ENCODE measurements at places on chromosomes 12 and 14. TPM values are rescaled to one million over a fixed set of nuclear protein-coding genes. Genes with fewer than 3 reads are reported as not detected.

DNA sequence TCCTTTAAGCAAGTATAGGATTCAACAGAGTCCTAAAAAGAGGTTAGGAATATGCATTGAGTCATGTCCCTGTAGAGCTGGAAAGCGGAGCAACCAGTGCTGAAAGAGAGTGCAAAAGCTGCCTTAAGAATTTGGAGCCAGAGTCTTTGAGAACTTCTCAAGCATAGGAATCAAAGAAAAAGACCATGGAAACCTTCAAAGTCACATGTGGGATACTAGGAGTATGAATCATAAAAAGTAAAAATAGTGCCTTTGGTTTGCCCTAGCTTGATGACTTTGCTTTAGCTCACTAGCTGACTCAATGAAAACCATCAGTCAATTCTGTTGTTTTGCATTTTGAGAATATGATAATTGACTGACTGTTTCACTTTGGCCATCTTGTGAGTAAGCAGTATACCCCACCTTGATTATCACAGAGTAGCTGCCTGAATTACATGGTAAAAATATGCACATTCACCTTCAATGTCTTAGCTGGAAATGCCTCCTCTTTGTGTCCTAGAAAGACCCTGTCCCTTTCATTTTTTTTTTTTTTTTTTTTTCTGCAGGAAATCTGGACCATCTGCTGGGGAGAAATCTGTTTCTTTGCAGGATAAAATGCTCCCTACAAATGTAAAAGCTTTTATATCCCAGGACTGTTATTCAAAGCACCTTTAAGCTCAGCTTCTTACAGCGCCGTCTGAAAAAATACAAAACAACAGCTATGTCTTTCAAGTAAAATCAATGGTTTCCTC, 248.6 kb upstream of the KRR1 start:
- DNase-seq = no peak

The TSPAN19 gene
- 1.3 TPM for polyA plus RNA-seq

DNA sequence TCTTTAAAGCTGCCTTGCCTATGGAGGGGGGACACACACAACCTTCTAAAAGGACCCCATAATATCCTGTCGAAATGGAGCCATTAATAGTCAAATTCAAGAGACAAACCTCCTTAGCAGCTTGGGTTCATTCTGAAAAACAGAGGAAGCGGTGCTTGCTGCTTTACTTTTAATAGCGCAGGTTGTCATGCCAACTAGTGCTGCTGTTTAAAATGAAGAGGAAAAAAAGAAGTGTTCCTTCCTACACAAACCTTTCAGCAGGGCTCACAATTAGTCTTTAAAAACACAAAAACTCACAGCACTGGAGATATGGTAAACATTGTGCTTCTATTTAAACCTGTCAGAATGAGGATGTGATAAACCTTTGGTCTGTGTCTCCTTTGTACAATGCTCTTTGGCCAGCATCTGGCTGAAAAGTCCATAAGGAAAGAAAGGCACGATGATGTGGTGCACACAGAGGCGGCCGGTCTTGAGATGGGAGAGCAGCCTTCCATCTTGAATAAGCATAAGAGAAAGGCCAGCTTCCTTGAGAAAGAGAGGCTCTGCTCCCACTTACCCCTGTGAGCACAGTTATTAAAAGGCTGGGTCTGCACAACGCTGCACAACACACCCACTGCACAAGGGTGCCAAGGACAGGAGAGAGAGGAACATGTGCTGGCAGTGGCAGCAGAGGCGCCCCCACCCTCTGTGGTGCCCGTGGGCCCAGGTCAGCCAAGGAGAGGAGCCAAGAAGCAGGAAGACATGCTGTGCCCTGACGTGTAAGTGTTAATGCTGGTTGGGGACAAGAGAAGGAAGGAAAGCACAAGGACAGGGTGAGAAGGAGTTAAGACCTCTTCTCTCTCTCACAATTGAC, 144.6 kb downstream of the TTC7B start:
- DNase-seq = no peak

DNA sequence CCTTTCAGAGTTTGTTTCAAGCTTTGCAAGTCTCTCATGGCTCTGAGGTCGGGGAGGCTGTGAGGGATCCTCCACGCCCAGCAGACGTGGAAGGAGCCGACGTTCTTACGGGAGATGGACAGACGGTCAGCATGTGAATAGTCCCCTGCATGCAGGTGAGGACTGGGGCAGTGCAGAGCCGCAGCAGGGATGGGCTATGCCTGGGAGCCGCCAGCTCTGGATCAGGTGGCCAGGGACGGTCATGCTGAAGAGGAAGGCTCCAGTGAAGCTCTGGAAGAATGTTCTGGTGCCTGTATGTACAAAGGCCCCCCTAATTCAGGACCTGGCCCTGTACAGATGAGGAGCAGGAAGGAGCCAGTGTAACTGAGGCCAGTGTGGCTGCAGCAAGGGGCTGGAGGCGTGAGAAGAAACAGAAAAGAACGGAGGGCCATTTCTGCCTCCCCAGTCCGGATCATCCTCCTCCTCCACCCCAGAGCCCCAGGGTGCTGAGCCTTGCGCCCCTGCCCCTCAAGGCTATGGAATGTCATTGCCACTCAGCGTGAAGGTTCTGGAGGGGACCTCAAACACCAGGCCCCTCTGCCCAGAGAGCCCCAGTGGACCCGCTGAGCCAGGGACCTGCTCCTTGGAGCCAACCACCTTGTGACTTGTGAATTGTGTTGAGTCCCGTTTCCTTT, 96.8 kb upstream of the DIO3 start:
- DNase-seq = no peak

The C12orf54 gene
- not detected for polyA plus RNA-seq

The DNAH10 gene
- polyA plus RNA-seq = 0.24 TPM

DNA sequence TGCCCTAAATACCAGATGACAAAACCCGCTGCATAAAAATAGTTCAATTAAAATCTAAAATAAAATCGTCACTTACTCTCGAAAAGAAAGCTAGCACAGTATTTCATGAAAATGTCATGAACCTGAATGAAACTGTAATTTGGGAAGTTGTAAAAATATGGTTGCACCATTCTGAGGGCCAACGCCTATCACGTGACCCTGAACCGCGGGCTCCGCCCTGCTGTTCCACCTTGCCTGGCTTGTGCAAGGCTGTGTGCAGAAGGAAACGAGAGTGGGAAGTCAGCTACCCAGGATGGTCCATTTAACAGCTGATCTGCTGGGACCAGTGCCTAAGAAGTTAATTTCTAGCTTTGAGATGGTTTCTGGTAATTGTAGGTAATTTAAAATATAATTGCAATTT, 91.7 kb upstream of the BMP4 start:
- DNase-seq = no peak

DNA sequence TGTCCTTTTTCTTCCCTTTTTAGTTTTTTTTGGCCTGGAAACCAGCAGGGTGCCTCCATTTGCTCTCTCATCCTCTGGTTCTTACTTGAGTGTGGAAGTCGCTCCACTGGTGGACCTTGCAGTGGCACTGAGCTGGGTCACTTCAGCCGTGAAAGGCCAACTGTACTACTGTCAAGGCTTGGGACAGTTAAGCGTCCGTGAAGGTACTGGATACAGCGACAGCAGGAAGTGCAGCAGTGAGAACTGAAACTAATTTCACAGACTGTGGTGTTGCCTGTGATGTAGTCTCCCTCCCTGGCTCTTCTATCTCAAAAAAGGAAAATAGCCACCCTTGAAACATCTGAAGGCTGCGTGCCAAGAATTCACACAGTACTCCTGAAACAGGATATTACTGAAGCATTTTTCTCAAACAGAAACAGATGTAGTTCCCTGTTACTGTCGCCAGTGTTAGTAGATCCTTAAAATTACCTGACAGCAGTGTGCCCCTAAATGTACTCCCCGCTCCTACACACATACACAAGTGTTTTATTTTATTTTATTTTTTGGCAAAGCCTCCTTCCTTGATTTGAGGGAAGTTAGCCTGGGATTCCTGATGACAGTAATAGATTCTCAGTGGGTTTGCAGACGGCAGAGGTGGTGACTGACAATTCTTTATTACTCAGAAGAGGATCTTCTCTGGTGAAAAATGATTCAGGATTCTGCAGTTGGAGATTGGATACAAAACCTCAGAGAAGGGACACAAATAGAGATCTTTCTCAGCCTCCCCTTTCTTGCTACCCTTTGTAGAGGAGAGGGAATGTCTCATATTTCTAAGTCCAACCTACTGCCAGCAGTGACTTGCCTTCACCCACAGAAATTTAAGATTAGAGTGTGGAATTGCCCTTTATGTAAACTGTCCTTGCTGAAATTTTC, 4.4 kb downstream of the SUSD6 start:
- DNase-seq = peak; percentile 78

The GLI1 gene
- polyA plus RNA-seq = 1.4 TPM

DNA sequence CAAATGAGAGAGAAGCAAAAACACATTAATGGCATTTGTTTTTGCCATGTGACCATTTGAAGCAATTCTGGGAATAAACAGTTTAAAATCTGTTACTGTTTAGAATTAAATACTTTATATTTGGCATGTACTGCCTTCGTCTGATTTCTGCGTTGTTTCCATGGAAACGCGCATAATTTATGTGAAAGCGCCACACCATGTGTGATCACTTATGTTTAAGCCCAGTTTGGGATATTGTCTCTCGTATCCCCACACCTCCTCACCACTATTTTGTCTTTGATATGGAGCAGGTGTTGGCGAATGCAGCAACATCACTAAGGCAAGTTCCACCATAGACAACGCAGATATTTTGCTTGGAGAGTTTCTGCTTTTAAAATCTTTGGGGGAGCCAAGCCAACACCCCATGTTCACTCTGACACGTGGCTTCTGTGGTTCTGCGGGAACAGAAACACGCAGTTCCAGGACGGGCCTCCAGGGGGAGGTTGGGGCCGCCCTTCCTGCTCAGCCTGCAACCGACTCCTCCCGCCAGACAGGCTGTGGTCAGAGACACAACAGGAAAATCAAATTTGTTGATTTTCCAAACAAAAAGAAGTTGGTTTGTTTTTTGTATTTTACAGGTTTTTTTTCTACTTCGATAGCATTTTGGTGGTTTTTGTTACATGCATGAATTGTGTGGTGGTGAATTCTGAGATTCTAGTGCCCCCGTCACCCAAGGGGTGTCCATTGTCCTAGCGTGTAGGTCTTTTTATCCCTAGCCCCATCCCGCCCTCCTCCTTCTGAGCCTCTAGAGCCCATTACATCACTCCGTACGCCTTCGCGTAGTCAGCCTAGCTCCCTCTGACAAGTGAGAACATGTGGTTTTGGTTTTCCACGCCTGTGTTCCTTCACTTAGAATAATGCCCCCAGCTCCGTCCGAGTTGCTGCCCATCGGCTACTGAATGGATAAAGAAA, 101.9 kb upstream of the SFSWAP start:
- peak; percentile 65 for DNase-seq

DNA sequence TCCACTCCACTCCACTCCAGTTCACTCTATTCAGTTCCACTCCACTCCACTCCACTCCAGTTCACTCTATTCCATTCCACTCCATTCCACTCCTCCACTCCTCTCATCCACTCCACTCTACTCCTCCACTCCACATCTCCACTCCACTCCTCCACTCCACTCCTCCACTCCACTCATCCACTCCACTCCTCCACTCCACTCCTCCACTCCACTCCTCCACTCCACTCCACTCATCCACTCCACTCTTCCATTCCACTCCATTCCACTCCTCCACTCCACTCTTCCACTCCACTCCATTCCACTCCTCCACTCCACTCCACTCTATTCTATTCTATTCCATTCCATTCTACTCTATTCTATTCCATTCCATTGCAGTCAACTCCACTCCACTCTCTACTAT, 9.8 kb downstream of the SERPINA5 start:
- DNase-seq = no peak

DNA sequence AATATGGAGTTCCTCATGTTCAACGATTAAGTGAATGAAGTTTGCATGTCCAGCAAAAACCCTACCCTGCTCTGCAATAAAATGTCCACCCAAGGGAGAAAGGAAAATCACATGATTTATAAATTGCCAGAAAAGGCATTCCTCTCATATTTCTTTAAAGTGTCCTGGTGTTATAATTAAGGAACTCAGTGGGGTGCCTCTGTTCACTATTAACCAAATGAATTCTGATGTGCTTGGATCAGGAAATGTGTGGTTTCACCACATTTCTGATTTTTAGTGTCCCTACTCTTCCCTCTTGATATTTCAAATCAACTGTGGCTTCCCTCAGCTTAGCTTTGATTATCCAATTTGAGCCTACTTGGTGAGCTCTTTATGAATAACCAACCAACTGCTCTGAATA, 208.1 kb downstream of the PHLDA1 start:
- no peak for DNase-seq

The KRT6A gene
- polyA plus RNA-seq = not detected

DNA sequence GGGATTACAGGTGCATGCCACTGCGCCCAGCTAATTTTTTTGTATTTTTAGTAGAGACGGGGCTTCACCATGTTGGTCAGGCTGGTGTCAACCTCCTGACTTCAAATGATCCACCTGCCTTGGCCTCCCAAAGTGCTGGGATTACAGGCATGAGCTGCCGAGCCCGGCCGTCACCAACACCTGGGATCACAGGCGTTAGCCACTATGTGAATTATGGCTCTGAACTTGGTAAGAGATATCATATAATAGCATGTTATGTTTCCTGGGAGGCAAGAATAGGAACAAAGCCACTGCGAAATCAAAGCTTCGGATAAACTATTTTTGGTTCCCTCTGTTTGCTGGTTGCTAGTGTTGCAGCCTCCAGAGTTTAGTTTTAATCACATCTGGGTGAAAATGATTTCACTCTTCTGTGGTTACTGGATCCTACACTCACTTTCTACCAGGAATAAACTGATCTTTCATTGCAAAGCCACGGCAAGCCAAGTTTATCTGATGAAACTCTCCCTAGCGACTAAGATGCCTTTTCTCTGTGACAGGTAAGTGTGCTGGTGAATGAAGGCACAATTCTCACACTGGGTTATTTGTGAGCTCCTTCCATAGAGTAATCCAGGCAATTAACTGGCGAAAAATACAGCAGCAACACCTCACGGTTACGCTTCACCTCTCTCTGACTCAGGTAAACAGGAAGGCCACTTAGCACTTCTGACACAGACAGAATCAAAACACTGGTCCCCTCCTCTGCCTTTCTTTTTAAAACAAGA, 16.7 kb downstream of the SNRNP35 start:
- DNase-seq = peak; percentile 78

GRCh38 chr12:83958997-83959396, 953.6 kb downstream of the SLC6A15 start:
- DNase-seq = no peak

The ZNF605 gene
- polyA plus RNA-seq = 5.0 TPM

- DNase-seq = no peak
Measured at GRCh38 chr14:84532016-84532415, 997.9 kb upstream of the FLRT2 start.
